ENCODE measurements at places on chromosomes 1 and 21.

DNA sequence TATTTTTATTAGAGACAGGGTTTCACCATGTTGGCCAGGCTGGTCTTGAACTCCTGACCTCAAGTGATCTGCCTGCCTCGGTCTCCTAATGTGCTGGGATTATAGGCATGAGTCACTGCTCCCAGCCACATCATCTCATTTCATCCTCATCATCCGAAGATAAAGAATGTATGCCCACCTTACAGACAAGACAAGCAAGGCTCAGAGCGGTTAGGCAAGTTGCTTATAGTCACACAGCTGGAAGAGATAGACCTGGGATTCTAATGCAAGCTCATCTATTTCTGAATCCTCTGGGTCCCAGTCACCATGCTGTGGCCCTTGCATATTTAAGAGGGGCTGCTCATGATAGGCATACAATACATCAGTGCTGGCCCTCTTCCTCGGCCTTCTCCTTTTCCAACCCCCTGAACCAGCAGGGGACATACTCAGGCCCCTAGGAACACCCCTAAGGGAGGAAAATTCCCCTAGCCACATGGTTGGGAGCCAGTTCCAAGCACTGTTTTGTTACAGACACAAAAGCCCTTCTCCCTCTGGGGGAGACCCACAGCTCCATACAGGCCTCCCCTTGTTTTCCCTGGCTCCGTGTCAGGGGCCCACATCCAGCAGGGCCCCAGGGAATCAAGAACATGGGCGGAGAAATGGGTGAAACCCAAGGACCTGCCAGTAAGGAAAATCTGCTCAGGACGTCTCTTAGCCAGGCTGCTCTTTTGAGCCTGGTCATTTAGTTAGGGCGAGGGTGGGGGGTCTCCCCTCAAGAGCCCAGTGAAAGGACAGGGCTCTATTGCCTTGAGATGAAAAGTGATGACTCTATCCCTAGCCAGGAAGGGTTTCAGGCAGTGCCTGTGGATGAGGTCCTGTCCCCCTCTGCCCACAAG lies 6.9 kb downstream of the CSRP1 start:
- no peak for DNase-seq

- DNase-seq = no peak
Observed at GRCh38 chr1:228544921-228545591, 57.9 kb downstream of the RNF187 start.

DNA sequence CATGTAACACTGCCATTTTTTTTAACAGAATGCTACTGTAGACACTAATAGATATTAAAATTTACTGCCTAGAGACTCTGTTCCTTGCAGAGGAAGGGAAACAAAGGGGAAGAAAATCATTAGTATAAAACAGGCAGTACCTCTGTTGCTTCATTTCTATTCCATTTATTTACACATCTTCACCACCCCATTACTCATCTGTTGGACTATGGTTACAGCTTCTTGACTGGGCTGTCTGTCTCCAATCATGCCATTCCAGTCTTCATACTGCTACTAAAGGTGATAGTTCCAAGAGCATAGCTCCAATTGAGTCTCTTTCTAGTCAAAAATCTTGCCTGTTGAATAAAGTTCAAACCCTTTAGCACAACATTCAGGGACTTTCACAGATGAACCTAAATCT lies 22.2 kb upstream of the GPR25 start:
- DNase-seq = no peak

DNA sequence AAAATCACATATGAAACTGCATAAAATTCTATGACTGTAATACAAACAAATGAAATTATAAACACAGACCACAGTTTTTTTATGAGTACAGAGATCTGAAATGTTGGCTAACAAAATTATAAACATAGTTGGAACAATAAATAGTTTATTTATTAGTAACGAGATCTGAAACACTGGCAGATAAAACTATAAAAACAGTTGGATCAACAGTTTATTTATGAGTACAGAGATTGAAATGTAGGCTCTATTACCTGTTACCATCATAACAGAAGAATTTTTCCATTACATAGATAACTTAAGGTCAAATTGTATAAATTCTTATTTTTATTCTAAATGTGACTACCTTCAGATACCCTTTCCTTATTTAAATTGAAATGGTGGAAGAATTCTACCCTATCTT lies 14.5 kb downstream of the EYA3 start:
- no peak for DNase-seq

GRCh38 chr1:46309401-46310159 lies 6.1 kb downstream of the UQCRH start:
- DNase-seq = no peak

GRCh38 chr1:187474336-187474735 lies 645.6 kb downstream of the PLA2G4A start:
- no peak for DNase-seq

- DNase-seq = no peak
Observed at GRCh38 chr21:15122241-15122640, 57.4 kb upstream of the NRIP1 start.

- DNase-seq = no peak
Observed at GRCh38 chr1:119286587-119287181, 81.9 kb upstream of the HAO2 start.

DNA sequence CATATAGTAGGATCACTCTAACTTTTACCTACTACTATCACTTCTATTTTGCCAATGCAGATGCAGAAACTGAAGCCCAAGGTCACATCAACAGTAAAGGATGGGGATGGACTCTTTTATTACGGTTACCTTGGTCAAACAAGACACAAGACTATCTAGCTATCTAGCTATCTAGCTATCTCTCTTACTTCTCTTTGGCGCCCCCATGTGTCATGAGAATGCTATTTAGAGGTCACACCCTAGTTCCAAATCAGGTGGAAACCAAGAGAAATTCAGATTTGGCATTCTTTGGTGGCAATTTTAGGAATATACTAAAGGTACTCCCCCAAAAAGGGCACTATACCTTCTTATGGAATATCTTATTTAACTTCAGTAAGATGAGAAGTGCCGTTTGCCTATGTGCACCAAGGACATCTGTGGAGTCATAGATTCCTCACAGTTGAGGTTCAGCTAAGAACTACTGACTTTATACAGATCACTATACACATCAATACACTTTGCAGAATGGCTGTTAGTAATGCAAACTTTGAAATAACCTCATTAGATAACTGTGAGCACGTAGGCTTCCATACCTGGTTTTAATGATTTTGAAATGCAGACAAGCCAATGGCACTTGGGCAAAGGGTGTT lies 6.7 kb downstream of the ZNF648 start:
- DNase-seq = peak; percentile 22
